ENCODE measurements at places on chromosomes 3 and 15. TPM values are rescaled to one million over a fixed set of nuclear protein-coding genes. Genes with fewer than 3 reads are reported as not detected.

DNA sequence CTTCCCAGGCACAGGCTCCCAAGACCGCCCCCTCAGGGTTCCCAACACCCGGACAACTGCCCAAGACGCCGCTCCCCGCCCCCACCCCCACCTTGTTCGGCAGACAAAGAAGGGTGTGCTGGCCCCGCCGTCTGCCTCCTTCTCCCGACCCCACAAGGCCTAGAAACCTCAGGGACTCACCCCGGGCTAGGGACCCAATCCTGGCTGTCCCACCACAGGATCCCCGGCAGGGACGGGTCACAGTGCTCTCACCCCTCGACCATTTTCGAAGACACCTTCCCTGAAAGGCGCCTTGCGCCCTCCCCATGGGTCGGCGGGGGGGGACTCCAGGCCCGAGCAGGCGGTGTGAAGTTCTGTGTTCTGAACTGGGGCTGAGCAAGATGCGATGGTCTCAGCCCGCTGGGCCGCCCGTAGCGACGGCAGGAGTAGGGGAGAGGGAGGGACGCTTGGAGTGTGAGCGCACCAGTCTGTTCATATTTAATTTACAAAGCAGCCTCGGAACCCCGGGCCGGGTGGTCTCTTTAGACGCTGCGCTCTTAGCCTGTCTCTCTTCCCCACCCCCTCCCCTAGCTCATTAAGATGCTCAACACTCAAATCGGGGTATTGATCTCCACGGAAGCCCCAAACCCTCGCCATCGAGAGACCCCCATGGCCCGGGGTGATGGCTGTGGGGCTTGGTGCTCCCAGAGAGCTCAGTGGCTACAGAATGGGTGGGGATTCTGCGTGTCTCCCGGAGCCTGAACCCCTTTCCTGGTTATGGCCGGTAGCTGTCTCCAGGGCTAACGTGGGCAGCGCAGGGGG, 1.4 kb upstream of the ISLR2 start:
- no peak overlapping the region for H3K27ac ChIP-seq
- peaks cover 88% of the 10 kb centered on the region for H3K27me3 ChIP-seq
- H3K4me3 ChIP-seq, result peak overlapping the region; percentile 32
- H3K4me1 ChIP-seq, result peaks cover 15% of the 10 kb centered on the region

GRCh38 chr3:160114355-160114995, 110.7 kb upstream of the C3orf80 start:
- no peaks in the 10 kb centered on the region for H3K4me1 ChIP-seq
- DNase-seq, result no peak
- H3K36me3 ChIP-seq, result no peaks in the 10 kb centered on the region

GRCh38 chr3:53693451-53693850, 152.8 kb downstream of the CHDH start:
- no peaks in the 10 kb centered on the region for H3K4me1 ChIP-seq
- no peak overlapping the region for H3K4me3 ChIP-seq
- H3K27me3 ChIP-seq, result no peaks in the 10 kb centered on the region
- H3K27ac ChIP-seq, result no peak overlapping the region

GRCh38 chr15:40096094-40096891, 12.4 kb downstream of the BMF start:
- H3K4me1 ChIP-seq, result peaks cover 95% of the 10 kb centered on the region
- H3K27me3 ChIP-seq, result no peaks in the 10 kb centered on the region
- no peak overlapping the region for H3K4me3 ChIP-seq
- no peak for DNase-seq
- peaks cover 2% of the 10 kb centered on the region for H3K36me3 ChIP-seq
- no peak overlapping the region for H3K27ac ChIP-seq

GRCh38 chr3:182138393-182138792, 426.7 kb downstream of the SOX2 start:
- no peak for DNase-seq
- H3K4me1 ChIP-seq, result no peaks in the 10 kb centered on the region
- H3K36me3 ChIP-seq, result no peaks in the 10 kb centered on the region
- no peak overlapping the region for H3K27ac ChIP-seq
- H3K27me3 ChIP-seq, result no peaks in the 10 kb centered on the region

DNA sequence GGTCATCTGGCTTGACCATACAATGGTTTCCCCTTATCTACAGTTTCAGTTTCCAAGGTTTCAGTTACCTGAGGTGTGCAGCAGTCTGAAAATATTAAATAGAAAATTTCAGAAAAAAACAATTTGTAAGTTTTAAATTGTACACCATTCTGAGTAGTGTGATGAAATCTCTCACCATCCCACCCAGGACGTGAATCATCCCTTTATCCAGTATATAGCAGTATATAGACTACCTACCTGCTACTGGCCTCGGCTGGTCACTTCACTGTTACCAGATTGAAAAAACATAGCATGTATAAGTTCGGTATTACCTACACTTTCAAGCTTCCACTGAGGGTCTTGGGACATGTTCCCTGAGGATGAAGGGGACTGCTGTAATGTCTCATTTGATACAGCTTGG, 12.0 kb downstream of the ARIH1 start:
- H3K4me1 ChIP-seq, result peaks cover 31% of the 10 kb centered on the region
- H3K4me3 ChIP-seq, result no peak overlapping the region
- DNase-seq, result no peak
- no peaks in the 10 kb centered on the region for H3K27me3 ChIP-seq
- H3K27ac ChIP-seq, result no peak overlapping the region

DNA sequence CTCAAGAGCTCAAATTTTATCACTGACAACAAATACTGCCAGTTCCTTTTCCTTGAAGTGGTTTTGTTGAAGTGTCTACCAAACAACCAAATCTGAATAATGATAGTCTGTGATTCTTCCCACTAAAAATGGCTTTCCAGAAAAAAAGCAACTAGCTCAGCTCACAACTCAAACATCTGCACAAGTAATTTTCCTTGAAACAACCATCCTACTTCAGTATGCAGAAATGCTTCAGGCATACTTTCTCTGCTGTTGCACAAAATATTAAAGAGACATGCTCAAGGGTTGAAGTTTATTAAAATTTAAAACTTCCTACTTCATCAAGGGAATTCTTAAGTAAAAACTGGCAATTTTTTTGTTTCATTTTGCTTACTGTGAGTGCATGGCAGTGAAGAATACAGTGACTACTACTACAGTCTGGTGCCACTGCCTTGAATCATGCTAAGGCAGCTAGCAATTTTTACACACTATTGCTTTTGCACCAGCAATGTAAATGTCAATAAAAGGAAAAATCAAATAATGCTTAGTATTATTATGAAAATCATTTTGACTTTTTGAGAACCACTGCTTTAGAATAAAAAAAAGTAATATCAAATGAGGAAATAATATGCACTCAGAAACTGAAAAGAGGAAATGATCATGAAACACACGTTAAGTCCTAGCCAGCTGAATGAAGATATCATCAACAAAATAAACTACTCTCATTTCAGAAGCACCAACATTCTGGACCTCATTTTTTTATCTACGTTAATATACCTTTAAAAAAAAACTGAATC, 33.6 kb downstream of the VPS13C start:
- H3K4me3 ChIP-seq, result no peak overlapping the region
- no peak for DNase-seq
- H3K27ac ChIP-seq, result no peak overlapping the region
- H3K4me1 ChIP-seq, result no peaks in the 10 kb centered on the region

DNA sequence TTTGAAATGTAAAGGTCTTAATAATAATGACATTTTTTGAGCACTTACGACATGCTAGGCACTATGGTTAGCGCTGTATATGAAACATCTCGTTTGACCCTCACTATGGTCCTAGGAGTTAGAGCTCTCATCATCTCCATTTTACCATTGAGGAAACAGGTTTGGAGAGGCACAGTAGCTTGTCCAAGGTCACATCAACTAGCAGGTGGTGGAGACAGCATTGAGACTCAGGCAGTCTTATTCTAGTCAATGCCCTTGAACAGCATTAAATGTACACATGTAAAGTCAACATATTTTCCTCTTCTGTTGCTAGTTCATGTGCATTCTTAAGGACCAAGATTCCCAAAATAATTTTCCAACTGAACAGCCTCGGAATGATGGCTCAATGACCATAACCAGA, 4.8 kb downstream of the ARHGEF3 start:
- H3K27me3 ChIP-seq, result no peaks in the 10 kb centered on the region
- H3K27ac ChIP-seq, result peak overlapping the region; percentile 59
- peaks cover 67% of the 10 kb centered on the region for H3K4me1 ChIP-seq
- no peak for DNase-seq

DNA sequence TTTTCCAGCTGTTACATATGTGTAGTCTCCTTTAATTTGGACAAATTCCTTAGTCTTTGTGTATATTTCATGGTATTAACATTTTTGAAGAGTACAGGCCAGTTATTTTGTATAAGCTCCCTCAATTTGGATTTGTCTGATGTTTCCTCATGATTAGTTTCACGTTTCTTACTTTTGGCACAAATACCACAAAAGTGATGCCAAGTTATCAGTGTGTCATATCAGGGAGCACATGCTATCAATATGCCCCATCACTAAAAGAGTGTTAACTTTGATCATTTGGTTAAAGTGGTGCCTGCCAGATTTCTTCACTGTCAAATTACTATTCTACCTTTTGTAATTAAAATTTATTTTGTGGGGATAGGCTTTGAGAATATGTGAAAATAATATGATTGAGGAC, 14.6 kb downstream of the PCNP start:
- H3K4me3 ChIP-seq, result no peak overlapping the region
- no peaks in the 10 kb centered on the region for H3K27me3 ChIP-seq
- no peak overlapping the region for H3K27ac ChIP-seq
- H3K36me3 ChIP-seq, result peaks cover 72% of the 10 kb centered on the region
- DNase-seq, result no peak

- no peaks in the 10 kb centered on the region for H3K27me3 ChIP-seq
- no peak for DNase-seq
- H3K27ac ChIP-seq, result peak overlapping the region; percentile 71
- peaks cover 23% of the 10 kb centered on the region for H3K4me1 ChIP-seq
- no peaks in the 10 kb centered on the region for H3K36me3 ChIP-seq
Measured at GRCh38 chr3:69500604-69501003, 114.7 kb upstream of the FRMD4B start.

GRCh38 chr15:74950078-74950908, 6.3 kb downstream of the RPP25 start:
- H3K36me3 ChIP-seq, result no peaks in the 10 kb centered on the region
- no peaks in the 10 kb centered on the region for H3K27me3 ChIP-seq
- H3K4me3 ChIP-seq, result no peak overlapping the region
- DNase-seq, result no peak
- no peak overlapping the region for H3K27ac ChIP-seq
- peaks cover 20% of the 10 kb centered on the region for H3K4me1 ChIP-seq

DNA sequence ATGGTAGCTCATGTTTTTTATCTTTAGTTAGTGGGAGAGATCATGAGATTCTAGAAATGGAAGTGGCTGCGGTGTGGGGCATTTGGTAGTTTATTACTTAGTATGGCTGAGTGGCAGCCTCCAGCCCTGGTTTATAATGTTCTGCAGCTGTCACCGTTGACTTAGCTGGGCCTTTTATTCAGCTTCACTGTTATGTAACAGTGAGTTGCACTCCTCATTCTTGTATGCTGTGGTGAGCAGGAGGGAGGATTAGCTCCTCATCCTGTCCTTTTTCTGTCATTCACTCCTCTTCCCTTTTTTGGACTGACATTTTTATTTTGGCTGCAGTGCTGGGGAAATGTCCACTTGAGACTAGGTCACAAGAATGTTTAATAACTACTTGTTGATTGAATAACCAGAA, 29.5 kb downstream of the RAD54L2 start:
- peaks cover 22% of the 10 kb centered on the region for H3K4me1 ChIP-seq
- H3K27me3 ChIP-seq, result no peaks in the 10 kb centered on the region
- DNase-seq, result no peak
- H3K36me3 ChIP-seq, result peaks cover 4% of the 10 kb centered on the region
- no peak overlapping the region for H3K4me3 ChIP-seq
- H3K27ac ChIP-seq, result no peak overlapping the region

GRCh38 chr15:79724804-79725203, 172.0 kb downstream of the MTHFS start:
- H3K4me1 ChIP-seq, result no peaks in the 10 kb centered on the region
- H3K4me3 ChIP-seq, result no peak overlapping the region
- H3K27ac ChIP-seq, result no peak overlapping the region
- DNase-seq, result no peak
- peaks cover 10% of the 10 kb centered on the region for H3K27me3 ChIP-seq

DNA sequence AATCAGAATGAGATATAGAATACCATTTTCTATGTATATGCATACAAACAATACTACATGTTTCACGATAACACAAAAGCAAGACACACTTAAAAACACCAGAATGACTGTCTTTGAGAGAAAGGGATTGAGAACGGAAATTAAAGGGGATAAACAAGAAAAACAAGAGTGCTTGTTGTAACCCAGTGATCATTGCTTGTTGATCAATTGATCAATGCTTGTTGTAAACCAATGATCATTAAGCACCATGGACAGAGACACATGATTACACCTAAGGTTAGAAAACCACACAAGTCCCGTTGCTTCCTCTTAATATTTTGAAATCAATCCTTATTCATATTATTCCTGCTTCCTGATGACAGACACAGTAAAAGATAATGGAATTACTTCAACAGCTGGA, 1.1 kb upstream of the OR4F15 start:
- DNase-seq, result no peak
- no peaks in the 10 kb centered on the region for H3K4me1 ChIP-seq
- H3K27ac ChIP-seq, result no peak overlapping the region
- H3K4me3 ChIP-seq, result no peak overlapping the region
- H3K36me3 ChIP-seq, result no peaks in the 10 kb centered on the region

DNA sequence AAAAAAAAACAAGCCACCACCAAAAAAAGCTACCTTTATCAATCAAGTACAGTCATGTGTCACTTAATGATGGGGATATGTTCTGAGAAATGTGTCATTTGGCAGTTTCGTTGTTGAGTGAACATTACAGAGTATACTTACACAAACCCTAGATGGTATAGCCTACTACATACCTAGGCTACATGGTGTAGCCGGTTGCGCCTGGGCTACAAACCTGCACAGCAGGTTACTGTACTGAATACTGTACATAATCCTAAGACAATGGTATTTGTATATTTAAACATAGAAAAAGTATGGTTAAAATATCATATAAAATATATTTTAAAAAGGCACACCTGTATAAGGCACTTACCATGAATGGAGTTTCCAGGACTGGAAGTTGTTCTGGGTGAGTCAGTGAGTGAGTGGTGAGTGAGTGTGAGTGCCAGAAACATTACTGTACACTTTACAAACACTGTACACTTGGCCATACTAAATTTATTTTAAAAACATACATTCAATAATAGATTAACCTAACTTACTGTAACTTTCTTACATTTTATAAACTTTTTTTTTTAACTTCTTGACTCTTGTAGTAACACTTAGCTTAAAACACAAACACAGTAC, 25.9 kb upstream of the JMJD7 start:
- peaks cover 13% of the 10 kb centered on the region for H3K36me3 ChIP-seq
- H3K27ac ChIP-seq, result no peak overlapping the region
- H3K4me1 ChIP-seq, result peaks cover 3% of the 10 kb centered on the region
- no peak for DNase-seq

GRM7 gene
- total RNA-seq, result not detected

CPNE9 gene
- 0.90 TPM for total RNA-seq

NECTIN3 gene
- total RNA-seq, result 25.2 TPM

CD86 gene
- total RNA-seq, result 27.4 TPM

GNB4 gene
- 56.6 TPM for total RNA-seq

SNX33 gene
- 31.0 TPM for total RNA-seq

FGF7 gene
- 21.9 TPM for total RNA-seq

CFAP100 gene
- total RNA-seq, result not detected

All from upper lobe of right lung (tissue), 1 donor.